Ovary (tissue), 10 donors: ENCODE measurements at places on chromosomes 13 and 19. TPM values are rescaled to one million over a fixed set of nuclear protein-coding genes. Genes with fewer than 3 reads are reported as not detected.

DNA sequence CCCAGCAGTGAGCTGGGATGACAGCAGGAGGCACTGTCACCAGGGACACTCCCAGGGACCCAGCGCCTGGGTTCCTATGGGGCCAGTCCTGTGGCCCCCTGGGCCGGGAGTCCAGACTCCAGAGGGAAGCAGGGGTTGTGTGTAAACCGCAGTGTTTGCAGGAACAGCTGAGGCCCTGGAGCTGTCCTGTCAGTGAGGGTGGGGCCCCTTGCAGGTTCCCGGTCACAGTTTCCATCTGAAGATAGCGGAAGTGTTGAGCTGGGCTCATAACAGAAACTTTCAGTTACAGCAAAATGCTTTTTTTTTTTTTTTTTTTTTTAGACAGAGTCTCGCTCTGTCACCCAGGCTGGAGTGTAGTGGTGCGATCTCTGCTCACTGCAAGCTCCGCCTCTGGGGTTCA, 17.7 kb upstream of the CSNK1G2 start:
- H3K27me3 ChIP-seq: no peaks in the 10 kb centered on the region
- no peak overlapping the region for H3K4me3 ChIP-seq
- no peaks in the 10 kb centered on the region for H3K4me1 ChIP-seq
- DNase-seq: no peak
- no peak overlapping the region for H3K27ac ChIP-seq

The RPL13A gene
- total RNA-seq: 8,211 TPM

GRCh38 chr13:38763446-38764381, 76.8 kb downstream of the FREM2 start:
- H3K4me1 ChIP-seq: no peaks in the 10 kb centered on the region
- no peaks in the 10 kb centered on the region for H3K27me3 ChIP-seq
- no peaks in the 10 kb centered on the region for H3K36me3 ChIP-seq
- DNase-seq: peak; percentile 16

DNA sequence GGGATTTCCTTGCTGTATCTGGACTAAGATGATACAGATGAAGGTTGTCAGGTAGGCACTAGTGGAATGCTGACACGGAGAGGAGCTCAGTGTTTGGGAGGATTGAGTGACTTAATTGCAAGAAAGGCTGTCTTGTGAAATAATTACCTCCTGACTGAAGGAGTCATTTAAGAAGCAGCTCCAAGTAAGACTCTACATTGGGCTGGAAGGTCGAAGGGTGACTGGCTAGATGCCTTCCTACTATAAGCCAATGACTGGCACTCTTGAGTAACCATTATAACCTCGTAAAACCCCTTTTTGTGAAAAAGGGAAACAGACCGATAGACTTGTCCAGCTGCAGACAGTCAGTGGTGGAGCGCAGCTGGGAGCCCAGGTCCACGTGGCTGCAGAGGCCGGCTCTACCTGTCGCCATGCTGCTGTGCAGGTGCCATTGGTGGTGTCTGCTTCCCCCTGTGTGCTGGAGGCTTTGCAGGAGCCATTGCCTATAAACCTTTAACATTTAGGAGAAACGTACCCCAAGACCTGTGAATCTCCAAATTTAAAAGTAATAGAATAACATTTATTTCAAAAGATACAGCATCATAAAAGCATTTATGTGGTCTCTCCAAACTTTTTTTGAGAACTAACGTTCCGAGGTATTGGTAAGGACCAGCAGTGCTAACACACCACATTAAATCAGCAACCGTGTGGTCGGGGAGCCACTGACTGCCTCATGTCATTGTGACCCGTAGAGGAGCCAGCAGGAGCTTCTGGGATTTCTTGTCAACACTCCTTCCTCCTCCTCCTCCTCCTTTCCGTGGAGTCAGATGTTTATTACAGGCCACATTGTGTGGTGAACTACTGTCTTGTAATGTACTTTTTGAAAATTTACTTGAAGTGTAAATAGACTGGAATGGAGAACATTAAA, 80.4 kb upstream of the TEX29 start:
- no peaks in the 10 kb centered on the region for H3K27me3 ChIP-seq
- H3K4me1 ChIP-seq: no peaks in the 10 kb centered on the region
- no peaks in the 10 kb centered on the region for H3K36me3 ChIP-seq
- H3K4me3 ChIP-seq: no peak overlapping the region
- no peak overlapping the region for H3K27ac ChIP-seq

DNA sequence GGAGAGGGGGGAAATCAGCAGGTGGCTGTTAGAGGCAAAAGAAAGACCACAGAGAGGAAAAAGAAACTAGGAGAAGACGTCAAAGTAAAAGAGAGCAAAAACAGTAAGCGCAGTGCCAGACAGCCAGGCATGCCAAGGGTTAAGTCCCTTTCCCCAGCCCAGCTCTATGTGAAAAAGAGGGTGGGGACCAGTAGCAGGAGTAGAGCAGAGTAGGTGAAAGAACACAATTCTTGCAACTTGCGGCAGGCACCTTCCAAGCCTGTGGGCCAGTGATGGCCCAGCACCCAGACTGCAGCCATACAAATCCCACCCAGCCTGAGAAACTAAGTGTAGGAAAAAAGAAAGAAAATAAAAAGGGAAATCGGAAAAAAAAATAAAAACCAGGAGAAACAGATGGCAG, 64.2 kb upstream of the ZNF85 start:
- no peak overlapping the region for H3K4me3 ChIP-seq
- no peaks in the 10 kb centered on the region for H3K36me3 ChIP-seq
- DNase-seq: no peak
- no peak overlapping the region for H3K27ac ChIP-seq
- no peaks in the 10 kb centered on the region for H3K4me1 ChIP-seq
- H3K27me3 ChIP-seq: no peaks in the 10 kb centered on the region

The SLC6A16 gene
- total RNA-seq: 3.3 TPM

The COL4A2 gene
- total RNA-seq: 104 TPM

The METTL21C gene
- not detected for total RNA-seq

GRCh38 chr13:33138441-33138840, 122.2 kb downstream of the KL start:
- no peak overlapping the region for H3K4me3 ChIP-seq
- H3K27me3 ChIP-seq: no peaks in the 10 kb centered on the region
- no peak for DNase-seq
- H3K27ac ChIP-seq: no peak overlapping the region

The PPM1N gene
- not detected for total RNA-seq

- H3K27ac ChIP-seq: peak overlapping the region; percentile 78
- DNase-seq: peak; percentile 79
- peak overlapping the region; percentile 67 for H3K4me3 ChIP-seq
- H3K4me1 ChIP-seq: no peaks in the 10 kb centered on the region
Measured at GRCh38 chr19:10871711-10872545, 575 bp downstream of the CARM1 start.

The TMEM205 gene
- 296 TPM for total RNA-seq

The SULT2A1 gene
- total RNA-seq: not detected
